Stimulated activated CD8-positive, alpha-beta memory T cell treated with anti-CD3 and anti-CD28 coated beads, Interleukin-2, amount 100 ng/mL, for 1 hour (primary cell): ENCODE measurements at places on chromosomes 2 and 18.
A peak's percentile ranks its signal among the peaks of the same experiment; 100 is the strongest.

GRCh38 chr2:198698230-198698629 lies 759.5 kb downstream of the SATB2 start:
- DNase-seq = no peak

- no peak for DNase-seq
Measured at GRCh38 chr2:42964439-42965083, 172.2 kb upstream of the HAAO start.

- DNase-seq = no peak
Measured at GRCh38 chr2:197296835-197297234, 13.7 kb downstream of the ANKRD44 start.

DNA sequence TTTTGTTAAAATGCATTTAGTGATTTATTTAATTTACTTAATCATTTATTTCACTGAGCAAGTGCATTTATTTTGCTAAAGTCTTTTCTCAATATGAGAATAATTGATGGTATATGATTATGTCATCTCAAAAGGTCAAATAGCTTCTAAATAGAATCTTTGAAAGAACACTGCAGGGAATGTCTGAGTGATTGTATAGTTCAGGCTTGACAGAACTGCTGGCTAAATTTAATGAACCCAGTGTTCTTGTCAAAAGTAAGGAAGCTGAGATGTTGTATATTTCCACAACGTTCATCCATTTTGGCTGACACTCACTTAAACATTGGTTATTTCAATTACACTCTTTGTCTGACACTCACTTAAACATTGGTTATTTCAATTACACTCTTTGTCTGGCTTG lies 39.3 kb upstream of the CDH7 start:
- DNase-seq = no peak

GRCh38 chr2:234422273-234422732 lies 74.6 kb downstream of the ARL4C start:
- DNase-seq = no peak

DNA sequence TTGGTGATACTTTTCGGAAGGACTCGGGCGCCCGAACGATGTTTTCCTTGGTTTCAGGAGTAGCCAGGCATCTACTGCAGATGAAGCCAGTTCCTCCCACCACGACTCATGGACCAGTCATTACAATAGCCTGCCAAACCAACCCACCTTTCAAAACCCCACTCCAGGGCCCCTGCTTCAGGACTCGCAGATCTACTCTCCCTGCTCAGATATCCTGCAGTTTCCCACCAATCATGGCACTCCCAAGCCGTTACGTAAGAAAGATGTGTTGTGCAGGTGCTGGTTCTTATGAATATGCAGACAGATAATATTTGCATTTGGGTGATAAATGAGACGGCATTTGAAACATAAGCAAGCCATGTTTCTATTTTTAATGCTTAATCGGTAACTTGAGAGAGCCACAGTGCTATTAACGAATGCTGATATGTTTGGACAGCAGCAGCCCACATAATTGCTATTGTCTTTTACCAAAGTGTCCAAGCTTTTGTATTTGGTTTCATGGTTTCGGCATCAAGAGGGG lies 3.5 kb upstream of the CYS1 start:
- DNase-seq = no peak

DNA sequence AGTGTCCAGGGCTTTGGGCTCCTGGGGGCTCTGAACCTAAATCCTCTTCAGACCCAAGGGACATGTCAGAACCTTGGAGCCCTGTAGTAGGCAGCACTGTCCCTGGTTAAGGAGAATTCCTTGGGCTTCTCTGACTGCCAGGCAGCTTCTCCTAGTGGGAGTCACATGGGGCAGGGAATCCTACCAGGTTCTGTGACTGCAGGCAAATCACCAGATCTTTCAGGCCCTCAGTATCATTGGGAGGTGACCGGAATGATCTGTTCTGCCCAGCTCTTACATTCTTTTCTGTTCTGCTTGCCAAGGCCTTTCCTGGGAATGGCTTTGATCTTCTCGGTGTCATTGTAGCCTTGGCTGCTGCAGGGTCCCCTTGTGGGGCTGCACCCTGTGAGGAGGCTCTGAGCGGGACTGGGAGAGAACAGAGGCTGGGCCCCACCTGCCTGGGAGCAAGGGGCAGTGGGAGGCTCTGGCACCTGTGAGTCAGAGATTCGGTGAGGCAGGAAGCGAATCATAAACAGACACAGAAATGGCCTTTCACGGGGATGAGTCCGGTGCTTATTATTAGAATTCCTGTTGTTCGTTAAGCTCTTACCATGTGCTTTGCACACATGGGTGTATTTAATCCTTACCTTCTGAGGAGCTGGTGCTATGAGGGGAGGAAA lies 14.1 kb downstream of the CEP68 start:
- DNase-seq = no peak

- no peak for DNase-seq
Measured at GRCh38 chr2:202411097-202411496, 35.0 kb downstream of the BMPR2 start.

DNA sequence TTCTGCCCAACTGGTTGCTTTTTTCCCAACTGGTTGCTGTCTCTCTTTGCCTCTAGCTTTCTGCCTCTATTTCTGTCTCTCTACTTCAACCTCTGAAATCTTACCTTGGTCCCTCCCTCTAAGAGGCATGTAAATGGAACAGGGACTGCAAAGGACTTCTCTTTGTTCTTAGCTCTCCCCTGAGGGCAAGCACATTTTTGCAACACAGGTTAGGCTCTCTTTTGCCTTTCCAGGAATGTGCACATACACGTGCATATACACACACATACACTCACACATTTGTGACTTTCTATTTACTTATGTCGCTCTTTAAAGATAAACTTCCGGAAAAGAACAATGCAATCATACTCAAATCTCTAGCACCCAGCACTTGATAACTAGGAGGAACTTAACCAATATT lies 262.6 kb upstream of the DDX18 start:
- DNase-seq = no peak

GRCh38 chr2:33616873-33617272 lies 17.8 kb upstream of the FAM98A start:
- DNase-seq = no peak

- DNase-seq = no peak
Measured at GRCh38 chr2:61887717-61888266, 664 bp downstream of the CCT4 start.

- DNase-seq = no peak
Measured at GRCh38 chr18:34223164-34223892, 1.4 kb downstream of the NOL4 start.

DNA sequence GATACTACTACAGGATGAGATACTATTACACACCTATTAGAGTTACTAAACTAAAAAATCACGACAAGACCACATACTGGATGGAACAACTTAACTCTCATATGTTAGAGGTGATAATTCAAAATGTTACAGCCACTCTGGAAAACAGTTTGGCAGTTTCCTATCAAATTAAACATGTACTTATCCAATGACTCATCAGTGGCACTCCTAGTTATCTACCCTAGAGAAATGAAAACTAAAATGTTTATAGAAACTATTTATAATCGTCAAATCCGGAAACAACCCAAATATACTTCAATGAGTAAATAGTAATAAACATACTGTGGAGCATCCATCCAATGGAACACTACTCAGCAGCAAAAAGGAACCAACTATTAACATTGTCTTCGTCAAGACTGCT lies 137.0 kb upstream of the RBBP8 start:
- DNase-seq = no peak

DNA sequence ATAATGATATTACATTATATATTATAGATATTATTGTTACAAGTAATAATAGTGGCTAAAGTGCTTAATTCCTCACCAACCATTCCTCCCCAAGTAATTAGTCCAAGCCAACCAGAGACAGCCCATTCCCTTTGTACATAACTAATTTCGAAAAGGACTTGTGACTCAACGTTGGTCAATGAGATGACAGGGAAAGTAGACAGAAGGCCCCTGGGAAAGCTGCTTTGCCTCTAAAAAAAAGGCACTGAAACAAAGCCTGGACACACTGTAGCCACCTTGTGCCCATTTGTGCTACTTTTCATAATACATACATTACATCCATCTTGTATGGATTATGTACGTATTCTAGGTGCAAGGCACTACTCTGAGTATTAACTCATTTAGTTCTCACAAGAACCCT lies 28.8 kb downstream of the COLEC12 start:
- no peak for DNase-seq

- no peak for DNase-seq
Measured at GRCh38 chr2:233418761-233419546, 64.7 kb downstream of the DGKD start.

DNA sequence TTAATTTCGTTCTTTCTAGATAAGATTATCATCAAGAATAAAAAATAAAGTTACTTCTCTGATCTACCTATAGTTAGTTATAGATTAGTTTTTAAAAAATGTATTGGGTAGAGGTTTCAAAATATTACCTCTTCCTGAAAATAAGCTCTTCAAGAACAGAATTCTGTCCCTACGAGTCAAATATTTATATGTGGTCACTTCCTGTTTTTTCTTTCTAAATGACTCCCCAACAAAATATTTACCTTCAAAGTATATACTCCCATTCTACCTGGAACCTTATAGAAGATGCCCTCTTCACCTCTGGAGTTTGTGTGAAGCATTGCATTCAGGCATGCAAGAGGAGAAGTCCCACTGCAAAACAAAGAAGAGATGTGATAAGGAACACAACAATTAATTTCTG lies 72.3 kb downstream of the ASXL2 start:
- no peak for DNase-seq

DNA sequence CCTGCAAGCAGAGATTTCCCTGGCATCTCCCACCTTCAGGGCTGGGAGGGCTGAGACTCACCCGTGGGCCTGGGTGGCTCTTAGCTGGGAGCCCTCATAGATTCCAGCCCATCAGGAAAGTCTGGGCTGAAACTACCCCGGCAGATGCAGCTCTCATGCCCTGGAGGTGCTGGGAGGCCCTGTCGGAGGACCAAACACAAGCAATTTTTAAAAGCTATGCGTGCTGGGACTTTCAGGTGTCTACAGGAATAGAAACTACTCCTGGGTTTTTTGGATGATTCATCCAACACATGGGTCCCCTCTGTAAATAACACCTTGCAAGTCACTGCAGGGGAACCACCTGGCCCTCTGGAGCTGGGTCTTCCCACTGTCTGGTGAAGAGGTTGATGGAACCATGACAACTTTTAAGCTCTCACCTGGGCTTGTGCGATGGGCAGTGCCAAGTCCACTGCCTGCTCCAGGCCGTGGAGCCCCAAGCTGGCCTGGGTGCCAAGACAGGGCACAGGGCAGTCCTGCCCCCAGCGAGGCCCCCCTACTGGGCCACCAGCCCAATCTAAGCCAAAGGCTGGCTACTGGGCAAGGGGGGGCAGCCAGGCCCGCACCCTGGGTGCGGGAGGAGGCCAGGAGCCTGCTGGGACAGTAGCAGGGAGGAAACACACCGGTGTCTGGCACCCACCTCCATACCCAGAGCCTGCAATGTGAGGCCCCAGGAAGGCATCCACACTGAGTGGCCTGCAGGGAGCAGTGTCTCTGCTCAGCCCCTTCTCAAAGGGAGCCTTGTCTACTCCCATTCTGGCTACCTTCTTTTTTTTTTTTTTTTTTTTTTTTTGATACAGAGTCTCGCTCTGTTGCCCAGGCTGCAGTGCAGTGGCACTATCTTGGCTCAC lies 1.1 kb upstream of the GPR55 start:
- DNase-seq = no peak

- no peak for DNase-seq
Measured at GRCh38 chr18:23137788-23138216, 2.5 kb downstream of the CABLES1 start.

GRCh38 chr2:85601771-85602475 lies 575 bp downstream of the TMEM150A start:
- DNase-seq = no peak

GRCh38 chr18:51013259-51013658 lies 16.8 kb upstream of the SMAD4 start:
- DNase-seq = no peak

DNA sequence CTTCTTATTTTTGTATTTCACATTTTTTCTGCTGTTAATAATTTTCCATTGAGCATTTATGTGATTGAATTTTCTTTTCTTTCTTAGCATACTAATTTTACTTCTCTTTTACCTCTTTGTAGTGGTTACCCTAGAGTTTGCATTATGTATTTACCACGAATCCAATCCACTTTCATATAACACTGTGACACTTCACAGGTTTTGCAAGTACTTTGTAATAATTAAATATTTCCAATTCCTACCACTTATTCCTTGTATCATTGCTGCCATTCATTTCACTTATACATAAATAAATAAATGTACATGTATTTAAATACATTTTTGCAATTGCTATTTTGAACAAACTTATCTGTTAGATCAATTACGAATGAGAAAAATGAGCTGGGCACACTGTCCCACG lies 110.8 kb downstream of the TGIF1 start:
- DNase-seq = no peak

- DNase-seq = no peak
Measured at GRCh38 chr2:28422908-28423741, 30.5 kb downstream of the FOSL2 start.

GRCh38 chr2:232836934-232837333 lies 33.1 kb upstream of the SNORC start:
- DNase-seq = no peak

- DNase-seq = no peak
Measured at GRCh38 chr2:28506112-28506910, 10.5 kb downstream of the PLB1 start.

- no peak for DNase-seq
Measured at GRCh38 chr2:168002021-168002553, 245.3 kb downstream of the STK39 start.

GRCh38 chr2:202327858-202328257 lies 48.3 kb upstream of the BMPR2 start:
- DNase-seq = no peak

DNA sequence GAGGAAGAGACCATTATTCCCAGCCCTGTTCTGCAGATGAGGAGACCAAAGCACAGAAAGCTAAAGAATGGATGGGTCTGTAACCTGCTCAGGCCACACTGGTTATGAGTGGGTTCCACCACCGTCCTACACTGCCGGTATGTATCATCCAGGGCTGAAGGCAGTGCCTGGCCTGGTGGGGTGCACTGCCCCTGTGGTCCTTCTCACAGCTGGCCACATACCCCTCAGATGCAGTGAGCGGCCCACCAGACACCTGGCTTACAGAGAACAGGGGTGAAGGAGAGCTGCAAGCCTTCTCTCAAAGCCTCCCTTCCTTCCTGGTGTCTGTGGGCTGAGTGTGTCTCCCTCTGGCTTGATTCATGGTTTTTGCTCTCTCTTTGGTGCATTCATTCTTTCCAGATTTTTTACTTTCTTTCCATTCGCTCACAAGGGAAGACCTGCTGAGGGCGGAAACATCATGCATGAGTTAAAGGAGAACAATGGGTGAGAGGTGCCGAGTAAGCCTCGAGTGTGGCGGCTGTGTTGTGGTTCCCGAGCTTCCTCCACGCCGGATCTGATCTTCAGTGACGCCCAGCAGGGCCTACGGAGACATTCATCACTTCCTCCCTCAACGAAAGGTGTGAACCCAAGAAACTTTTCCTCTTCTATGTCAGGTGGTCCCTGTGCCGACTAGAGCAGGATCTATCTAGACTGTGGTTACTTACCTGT lies 62.1 kb upstream of the REL start:
- DNase-seq = peak; percentile 71

GRCh38 chr18:59980188-59980637 lies 80.4 kb downstream of the PMAIP1 start:
- no peak for DNase-seq
